Stimulated activated CD8-positive, alpha-beta memory T cell treated with anti-CD3 and anti-CD28 coated beads, Interleukin-2, amount 100 ng/mL, for 48 hours (primary cell): ENCODE measurements at places on chromosomes 6 and 20.

DNA sequence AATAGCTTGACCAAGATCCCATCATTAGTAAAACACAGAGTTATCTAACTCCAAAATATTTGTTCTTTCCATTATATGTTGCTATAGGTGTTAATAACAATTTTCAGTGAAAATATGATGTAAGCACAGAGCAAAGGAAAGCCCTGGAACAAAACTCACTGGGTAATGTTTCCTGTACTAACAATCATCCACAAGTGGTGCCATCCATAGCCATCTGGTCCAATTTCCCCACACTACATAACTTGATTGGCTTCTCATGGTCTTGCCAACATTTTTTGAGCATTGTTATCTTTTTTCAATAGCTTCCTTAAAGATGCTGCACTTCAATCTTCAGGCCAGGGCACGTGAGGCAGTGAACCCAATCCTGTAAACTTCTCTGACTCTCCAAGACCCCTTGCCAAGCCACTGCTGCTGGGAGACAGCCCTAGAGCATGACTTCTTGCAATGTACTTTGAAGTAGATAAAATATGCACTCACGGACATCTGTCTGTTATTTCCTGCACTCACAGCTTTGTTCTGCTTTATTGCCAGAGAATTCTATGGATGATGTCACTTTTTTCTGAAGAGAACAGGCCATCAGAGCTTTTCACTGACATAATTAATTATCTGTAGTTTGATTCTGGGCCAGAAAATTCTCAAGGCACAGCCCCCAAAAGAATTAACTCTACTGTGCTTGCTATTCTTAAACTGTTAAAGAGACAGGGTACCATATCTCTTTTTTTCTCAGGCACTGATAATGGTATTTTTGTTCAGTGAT, 97.5 kb upstream of the TMEM30A start:
- no peak for DNase-seq

GRCh38 chr6:167920165-167920564, 77.3 kb upstream of the KIF25 start:
- DNase-seq: no peak

- no peak for DNase-seq
Measured at GRCh38 chr6:56984884-56985283, 30.0 kb downstream of the BEND6 start.

DNA sequence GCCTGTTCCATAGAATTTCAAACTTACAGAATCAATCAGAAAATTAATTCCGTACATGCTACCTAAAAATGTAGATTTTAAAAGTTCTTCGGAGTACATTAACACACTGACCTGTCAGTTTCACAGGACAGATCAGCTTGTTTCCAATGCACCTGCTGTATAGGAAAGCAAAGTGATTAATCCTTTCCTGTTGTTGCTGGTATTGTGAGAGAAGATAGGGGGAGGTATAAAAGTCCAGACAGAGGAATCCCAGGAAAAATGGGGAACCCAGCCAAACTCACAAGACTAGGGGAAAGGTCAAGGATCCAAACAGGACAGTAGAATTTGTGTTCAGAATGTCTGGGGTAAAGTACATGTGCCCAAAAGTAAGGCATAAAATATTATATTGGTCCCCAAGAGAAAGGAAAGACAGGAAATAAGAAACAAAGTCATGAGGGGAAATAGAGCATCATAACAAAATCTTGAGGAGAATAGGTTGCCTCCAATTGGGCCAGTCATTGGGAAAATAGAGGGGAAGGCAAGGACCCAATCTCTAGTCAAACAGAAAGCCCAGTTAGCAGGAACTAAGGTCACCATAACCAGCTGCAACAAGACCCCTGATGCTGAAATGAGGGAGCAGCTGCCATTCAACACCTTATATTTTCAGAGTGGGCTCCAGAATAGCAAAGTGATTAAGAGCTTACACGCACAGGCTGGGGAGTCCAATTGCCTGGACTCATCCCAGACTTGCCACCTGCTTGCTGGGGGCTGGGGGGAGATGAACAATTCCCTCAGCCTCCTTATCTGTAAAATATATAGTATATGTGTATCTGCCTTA, 10.3 kb downstream of the FILIP1 start:
- no peak for DNase-seq

DNA sequence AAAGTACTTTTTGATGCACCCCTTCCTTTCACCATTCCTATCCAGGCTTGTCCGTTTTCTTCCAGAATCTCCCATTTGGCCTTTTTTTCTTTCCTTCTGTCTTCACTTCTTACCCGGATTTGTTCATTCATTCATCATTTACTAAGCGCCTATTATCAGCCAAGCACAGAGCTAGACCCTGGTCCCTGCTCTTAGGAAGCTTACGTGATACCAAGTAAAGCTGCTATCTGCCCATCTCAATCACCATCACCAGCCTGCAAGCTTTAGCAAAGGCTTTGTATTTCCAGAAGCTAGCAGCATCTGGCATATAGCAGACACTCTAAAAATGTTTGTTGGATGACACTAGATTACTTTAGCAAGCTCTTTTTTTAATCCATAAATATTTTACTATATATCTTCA, 4.8 kb downstream of the NDRG3 start:
- DNase-seq: no peak

- no peak for DNase-seq
Measured at GRCh38 chr6:87212596-87212995, 57.2 kb downstream of the ZNF292 start.

- DNase-seq: no peak
Measured at GRCh38 chr6:5338177-5338960, 77.1 kb downstream of the FARS2 start.

GRCh38 chr6:35365594-35366203, 23.3 kb downstream of the PPARD start:
- no peak for DNase-seq

DNA sequence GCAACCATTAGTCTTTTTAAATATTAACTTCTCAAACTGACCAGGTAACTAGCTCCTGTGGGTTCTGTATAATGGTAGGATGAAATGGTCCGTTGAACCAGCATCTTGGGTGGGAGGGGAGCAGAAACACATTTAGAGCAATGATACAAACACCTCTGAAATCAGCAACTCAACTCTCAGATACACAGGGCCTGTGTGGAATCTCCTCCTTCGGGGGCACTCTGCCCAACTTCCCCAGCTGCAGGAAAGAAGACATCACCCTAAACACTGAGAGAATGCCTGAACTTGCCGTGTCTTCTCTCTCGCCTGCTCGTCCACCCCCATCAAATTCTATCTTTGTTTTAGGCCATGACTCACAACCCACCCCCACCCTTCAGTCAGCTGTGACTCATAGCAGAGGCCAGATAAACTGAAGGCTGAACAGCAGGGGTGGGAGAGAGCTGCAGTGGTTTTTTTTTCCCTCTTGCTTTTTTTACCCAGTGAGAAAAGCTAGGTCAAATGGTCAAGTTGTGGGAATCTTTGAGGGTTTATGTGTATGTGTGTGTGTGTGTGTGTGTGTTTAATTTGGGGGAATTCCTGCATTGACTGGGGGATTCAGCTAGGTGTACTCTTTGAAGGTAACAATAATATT, 593.4 kb upstream of the JAG1 start:
- no peak for DNase-seq

DNA sequence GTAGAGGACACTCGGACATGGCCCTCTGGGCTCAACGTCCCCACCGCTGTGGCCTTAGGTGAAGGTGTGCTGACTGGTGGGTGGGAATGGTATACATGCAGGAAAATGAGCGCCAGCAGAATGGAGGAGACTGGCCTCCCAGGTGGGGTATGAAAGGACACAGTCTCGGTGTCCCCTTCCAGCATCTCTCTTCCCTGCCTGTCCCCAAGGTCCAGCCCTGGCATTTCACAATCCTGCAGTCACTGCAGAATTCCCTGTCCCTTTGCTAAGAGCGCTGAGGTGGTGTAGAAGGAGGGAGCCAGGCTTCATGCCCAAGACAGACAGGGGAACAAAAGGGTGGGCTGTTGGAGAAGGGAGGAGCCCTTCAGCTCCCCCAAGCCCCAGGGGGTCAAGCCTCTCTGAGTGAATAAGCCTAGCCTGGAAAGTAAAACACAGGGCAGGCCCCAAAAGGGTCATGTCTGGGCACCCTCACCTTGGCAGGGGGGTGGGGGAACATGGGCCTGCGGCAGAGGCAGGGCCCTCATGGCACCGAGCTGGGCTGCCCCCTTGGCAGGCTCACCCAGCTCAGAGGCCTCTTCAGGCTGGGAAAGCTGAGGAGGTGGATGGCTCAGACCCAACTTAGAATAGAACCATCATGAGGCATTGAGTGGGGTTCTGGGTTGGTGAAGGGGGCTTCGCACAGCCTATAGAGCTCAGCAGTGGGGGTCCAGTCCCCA, 23.9 kb downstream of the TFEB start:
- no peak for DNase-seq

- DNase-seq: no peak
Measured at GRCh38 chr20:48738094-48738398, 89.8 kb downstream of the PREX1 start.

DNA sequence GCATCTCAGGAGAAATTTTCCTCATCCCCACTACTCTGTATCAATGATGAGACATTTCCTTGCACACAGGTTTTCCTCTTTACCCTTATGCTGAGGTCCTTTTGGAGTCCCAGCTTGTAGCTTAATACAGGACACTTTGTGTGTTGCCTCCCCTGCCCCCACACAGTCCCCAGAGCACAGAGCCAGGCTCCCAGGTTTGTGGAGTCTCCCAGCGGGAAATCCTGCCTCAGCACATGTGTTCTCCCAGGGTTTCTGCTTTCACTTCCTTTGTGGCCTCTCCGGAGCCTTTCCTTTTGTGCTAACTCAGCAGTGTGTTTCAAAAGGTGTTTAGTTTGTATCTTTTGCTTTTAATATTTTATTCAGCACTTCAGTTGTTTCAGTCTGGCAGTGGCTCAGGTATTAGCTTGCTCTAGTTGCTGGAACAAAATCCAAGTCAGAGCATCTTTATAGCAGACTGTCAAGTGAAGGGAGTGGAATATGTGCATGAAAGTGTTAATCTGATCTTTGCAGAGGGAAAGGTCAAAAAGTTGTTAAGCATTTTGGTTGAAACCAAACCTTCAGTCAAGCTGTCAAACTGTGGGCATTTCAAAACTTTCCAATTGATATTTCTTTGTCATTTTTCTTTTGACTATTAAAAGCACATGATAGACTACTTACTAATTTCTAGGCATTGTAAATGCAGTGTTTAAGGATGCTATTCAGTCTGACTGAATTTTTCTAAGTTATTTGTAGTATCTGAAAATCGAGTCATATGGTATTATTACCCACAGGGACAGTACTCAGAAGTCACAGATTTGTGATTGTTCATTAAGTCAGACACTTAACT, 8.6 kb downstream of the SNX9 start:
- DNase-seq: no peak

DNA sequence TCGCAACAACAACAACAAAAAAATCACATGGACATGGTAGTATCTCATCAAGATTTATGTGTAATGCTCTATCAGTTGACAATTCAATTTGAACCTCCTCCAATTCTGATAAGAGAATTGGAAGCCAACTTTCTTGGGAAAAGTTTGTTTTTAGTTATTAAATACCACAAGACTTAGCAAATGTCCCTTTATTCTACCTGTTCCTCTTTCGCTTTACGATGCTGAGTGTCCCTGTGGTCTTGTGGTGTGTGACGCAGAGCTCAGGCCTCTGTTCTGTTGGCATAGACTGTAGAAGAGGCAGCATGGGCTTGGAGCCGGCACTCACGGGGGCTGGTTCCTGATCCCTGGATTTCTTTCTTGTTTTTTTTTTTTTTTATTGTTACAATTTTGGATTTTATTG, 76.7 kb downstream of the PSMB1 start:
- no peak for DNase-seq

GRCh38 chr6:75563032-75563431, 38.6 kb upstream of the SENP6 start:
- no peak for DNase-seq

DNA sequence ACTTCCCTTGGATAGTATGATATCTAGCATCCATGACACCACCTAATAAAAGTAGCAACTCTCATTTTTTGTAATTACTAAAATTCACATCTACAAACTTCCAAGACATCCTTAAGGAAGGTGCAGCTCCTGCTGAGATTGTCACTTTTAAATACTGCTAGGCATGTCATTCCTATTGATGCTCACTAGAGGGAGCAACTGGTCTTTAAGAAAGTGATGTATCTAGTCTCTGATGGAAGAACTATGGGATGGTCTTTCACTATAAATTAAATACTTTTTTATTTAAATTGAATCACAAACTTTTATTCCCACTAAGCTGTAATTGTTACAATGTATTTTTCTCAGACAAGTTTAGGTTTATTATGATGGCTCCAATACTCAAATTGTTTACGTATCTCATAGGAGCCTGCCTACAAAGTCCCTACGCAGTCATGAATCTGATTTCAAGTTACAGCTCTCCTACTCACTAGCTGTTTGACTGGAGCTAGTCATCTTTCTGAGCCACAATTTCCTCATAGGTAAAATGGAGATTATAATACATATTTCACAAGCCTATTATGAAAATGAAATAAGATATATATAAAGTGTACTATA, 8.1 kb upstream of the TSPYL1 start:
- DNase-seq: no peak

DNA sequence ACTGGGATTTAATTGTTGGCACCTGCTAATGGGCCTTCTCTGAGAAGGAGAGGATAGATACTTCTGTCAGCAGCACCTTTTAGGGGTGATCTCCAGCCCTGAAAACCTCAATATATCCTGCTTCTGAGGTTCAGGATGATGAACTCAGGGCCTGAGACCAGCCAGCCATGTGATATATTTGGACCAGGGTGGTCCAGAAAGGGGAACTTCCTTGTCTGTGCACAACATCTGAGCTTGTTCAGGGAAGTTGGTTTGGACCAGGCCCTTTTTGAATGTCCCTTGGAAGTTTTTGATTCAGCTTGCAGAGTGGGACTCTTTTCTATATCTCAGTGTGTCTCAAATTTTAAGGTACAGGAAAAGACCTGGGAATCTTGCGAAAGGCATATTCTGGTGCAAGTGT, 85.8 kb downstream of the GFRA4 start:
- no peak for DNase-seq

DNA sequence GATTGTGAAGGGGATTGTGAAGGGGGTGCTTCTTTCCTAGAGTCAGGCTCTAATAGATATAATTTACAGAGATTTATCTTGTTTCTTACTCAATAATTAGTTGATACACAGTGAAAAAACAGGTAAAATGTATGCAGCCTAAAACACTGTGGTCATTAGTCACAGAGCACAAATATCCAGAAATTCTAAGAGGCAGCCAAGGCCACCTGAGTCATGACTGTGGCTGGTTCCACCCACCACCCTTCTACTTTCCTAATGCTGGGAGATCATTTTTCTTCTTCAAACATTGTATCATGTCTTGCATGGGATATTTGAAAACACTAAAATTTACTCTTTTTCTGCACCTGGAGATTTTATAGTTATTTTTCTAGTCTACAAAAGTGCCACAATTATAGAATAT, 181.6 kb downstream of the OTOR start:
- no peak for DNase-seq

GRCh38 chr6:51269876-51270275, 451.2 kb downstream of the TFAP2B start:
- DNase-seq: no peak

DNA sequence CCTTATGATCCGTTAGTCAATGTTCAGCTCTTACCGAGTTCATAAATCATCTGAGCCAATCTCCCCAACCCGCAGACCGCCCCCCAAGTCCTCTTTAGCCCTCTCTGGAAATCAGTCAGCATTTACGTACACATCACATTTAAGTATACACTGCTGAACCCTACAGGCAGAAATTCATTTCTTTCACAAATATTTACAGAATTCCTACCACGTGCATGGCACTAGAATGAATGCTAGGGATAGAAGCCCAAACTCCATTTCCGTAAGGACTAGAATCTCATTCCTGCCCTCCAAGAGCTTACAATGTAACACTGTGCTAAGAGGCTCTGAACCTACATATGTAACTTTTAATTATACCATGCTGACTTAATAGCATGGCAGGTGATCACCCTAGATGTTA, 1.8 kb downstream of the OSER1 start:
- DNase-seq: no peak

- DNase-seq: no peak
Measured at GRCh38 chr6:17446713-17447112, 53.3 kb downstream of the CAP2 start.
